ENCODE measurements at places on chromosomes 5 and 9. TPM values are rescaled to one million over a fixed set of nuclear protein-coding genes. Genes with fewer than 3 reads are reported as not detected.

TNC gene
- not detected for total RNA-seq

- DNase-seq: no peak
Observed at GRCh38 chr5:119357270-119357669, 1.5 kb downstream of the TNFAIP8 start.

DNA sequence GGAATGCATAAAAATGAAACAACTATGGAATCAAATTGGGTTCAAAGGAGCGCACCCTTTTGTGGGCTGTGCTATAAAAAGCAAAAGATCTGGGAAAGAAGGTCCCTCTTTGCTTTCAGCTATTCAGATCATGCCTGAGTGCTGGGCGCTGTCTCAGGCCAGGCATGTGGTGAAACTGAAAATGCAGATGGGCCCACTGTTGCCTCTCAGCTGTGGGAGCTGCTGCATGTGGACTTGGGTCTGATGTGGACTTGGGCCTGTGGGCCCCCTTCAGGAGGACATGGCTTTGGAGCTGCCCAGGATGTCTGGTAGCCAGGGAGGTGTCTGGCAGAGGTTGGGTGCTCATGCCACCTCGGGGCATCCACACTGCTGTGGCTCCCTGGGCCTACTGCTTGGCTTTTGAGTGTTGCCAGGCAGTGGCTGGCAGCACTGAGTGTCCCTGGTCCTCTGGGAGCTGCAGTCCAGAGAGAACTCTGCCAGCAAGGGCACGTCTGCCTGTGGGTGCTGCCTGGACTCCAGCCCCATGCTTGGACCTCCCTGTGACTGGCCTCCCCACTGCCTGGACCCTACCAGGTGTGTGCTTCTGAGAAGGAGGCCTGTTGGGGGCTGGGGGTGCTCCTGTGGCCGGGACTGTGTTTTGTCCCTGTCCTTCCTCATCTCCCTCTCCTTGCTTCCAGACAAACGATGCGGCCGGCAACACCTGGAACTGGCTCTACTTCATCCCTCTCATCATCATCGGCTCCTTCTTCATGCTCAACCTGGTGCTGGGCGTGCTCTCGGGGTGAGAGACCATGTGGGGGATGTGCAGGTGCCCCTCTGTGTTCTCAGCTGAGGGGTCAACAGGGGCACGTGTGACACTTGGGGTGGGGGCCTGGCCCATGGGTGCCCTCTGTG, 74.3 kb downstream of the CACNA1B start:
- DNase-seq: no peak

SLC25A2 gene
- total RNA-seq: 3.6 TPM
